Stimulated activated CD4-positive, alpha-beta T cell treated with anti-CD3 and anti-CD28 coated beads, TNF-alpha, amount 100 ng/mL, for 24 hours (primary cell): ENCODE measurements at places on chromosomes 4 and X.

GRCh38 chr4:139525414-139525813 is 30.6 kb downstream of the SETD7 start:
- DNase-seq: no peak

DNA sequence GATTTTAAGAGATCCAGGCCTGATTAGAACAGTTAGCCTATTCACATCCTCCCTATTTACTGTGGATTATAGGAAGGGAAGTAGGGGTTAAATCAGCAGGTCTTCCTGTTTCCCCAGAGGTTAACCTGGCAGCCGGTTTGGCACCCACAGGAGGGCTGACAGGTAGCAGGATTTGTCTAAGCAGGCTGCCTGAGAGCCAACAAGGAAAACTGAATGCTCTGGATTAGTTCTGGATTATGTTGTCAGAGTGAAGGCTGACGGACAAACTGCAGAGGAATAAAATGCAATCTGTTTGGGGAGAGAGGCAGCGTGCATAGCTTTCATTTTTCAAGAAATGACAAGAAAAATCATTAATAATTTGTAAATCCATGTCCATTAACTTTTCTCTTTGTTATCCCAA is 397.1 kb upstream of the FAM241A start:
- DNase-seq: no peak

DNA sequence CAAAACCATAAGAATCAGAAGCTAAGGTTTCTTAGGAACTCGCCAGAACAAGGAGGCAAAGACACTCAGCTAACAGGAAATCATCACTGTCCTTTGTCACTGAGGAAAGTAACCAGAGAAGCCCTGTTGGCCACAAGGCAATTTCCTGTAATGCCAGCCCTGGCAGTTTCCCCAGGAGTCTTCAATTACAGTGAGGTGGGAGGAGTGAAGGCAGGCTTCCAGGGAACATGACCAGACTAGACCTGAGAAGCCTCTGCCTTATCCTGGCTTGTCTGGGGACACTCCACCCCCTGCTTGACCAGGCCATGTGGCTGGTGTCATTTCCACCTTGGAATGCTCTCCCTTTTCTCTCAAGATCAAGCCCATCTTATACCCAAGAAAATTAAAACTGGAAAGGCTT is 125.3 kb downstream of the COL4A6 start:
- no peak for DNase-seq

DNA sequence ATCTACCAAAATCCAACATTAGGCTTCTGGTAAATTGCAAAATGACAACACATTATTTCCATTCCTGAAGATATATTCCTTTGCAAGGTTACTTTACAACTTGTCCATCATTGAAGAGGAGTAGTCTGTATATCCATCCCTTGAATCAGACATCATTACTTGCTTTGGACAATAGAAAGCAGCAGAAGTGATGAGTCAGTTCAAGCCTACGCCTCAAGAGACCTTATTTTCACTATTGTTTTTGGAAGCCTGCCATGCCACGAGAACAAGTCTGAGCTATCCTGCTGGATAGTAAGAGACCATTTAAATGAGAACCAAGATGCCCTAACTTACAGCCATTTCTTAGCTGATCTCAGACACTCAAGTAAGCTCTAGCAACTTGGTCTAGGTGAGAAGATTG is 246.0 kb upstream of the HHIP start:
- DNase-seq: no peak

DNA sequence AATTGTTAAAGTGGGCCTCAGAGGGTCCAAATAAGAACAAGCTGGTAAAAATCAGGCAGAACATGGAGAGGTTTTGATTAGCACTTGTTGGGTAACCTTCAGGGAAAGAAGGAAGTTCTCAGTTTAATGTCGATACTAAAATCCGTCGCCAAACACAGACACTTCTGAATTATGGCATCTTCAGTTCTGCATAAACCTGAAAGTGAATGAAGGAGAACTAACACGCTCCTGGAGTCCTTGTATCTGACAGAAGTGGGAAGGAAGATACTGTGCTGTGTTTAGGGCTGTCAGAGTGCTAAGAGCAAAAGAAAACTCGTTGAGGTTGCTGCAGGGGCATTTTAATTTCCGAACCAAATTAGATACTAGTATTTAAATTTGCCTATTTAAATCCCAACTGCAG is 106.2 kb downstream of the TMA16 start:
- no peak for DNase-seq

DNA sequence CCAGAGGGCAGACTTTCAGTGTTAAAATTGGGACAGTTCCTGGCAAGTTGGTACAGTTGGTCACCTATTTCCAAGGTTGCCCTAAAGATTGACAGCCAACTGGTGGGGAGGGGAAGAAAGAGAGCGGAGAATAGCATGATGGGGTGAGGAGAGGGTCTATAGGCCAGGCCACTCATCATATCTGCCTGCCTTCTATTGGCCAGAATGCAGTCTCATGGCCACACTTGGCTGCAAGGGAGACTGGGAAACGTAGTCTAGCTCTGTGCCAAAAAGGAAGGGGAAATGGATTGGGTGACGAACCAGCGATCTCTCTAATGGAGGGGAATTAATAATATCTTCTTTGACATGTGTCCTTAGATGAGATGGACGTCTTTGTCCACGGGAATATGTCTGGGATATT is 197.4 kb upstream of the ATP6AP2 start:
- DNase-seq: no peak

- DNase-seq: no peak
Observed at GRCh38 chr4:113222471-113222870, 173.0 kb downstream of the ANK2 start.

DNA sequence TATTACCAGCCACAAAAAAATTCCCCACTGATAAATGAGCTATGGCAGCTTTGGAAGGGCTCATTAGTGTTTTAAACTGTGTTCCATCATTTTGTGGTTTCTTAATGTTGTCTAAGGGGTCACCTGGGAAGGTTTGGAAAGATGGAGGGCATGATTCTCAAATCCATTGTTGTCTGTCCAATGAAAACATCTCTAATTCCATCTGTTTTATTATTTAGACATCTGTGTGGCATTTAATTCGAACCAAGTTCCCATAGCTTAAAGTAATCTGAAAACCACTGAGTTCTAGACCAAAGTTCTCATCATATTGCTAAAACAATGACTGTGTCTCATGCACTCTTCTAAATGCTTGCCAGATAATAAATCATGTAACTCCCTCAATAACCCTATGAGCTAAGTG is 103.8 kb upstream of the PPP3CA start:
- no peak for DNase-seq

DNA sequence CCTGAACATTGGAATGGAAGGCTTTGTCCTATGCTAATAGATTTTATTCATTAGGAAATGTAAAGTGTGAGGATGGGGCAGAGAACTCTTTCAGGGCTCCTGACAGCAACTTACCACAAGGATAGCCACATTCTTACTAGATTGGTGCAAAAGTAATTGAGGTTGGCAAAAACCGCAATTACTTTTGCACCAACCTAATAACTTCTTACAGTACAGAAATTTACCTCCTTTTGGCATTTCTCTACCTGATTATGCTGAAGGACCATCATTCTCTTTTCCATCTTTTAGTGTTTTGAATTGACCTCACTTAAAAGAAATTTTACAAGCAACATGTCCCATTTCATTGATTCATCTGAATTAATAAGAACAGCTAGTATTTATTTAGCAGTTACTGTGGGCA is 109.2 kb upstream of the AP1S2 start:
- DNase-seq: no peak

DNA sequence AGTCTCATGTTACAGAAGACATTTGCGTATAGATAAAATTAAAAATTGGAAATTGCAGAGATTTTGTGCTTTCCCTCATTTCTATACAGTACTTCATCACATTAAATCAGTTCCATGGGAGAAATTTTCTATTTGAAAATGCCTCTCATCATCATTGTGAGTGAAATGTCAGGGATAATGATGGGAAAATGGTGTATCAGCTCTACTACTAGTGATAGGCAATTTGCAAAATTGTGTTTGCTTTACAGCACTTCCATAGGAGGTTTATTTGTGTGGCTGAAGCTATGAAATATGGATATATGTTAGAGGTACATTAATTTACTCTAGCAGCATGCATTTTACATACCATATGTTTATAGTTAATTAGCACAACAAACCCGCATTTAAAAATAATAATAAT is 21.0 kb upstream of the ANAPC4 start:
- no peak for DNase-seq

- DNase-seq: no peak
Observed at GRCh38 chr4:24611575-24611974, 27.2 kb upstream of the DHX15 start.

DNA sequence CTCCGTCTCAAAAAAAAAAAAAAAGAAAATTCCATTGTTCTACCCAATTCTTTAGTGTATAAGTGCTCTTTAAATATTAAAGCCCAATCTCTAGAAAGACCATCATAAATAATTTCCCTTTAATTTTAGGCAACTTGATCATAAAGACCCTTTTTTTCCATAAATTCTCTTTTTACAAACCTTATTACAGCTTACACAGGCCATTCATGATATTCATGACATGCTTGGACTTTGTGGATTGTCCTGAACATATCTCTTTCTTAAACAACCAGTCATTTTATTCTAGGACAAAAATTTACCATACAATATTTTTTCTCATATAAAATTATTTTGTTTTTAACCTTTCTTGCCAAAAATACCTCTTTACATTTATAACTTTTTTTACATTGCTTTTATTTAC is 30.5 kb downstream of the TLR8 start:
- no peak for DNase-seq

DNA sequence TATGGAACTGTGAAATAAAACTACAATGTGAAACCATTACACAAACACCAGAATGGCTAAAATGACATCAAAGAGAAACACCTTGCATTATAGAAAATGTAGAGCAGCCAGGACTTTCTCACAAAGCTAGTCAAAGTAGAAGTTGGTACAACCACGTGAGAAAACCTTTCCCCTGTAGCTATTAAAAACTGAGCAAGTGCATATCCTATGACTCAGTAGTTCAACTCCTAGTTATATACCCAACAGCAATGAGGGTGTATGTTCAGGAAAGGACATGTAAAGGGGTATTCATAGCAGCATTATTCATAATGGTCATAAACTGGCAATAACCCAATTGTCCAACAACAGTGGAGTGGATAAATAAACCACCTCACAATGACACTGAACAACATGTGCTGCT is 177.5 kb upstream of the NUDT10 start:
- no peak for DNase-seq

DNA sequence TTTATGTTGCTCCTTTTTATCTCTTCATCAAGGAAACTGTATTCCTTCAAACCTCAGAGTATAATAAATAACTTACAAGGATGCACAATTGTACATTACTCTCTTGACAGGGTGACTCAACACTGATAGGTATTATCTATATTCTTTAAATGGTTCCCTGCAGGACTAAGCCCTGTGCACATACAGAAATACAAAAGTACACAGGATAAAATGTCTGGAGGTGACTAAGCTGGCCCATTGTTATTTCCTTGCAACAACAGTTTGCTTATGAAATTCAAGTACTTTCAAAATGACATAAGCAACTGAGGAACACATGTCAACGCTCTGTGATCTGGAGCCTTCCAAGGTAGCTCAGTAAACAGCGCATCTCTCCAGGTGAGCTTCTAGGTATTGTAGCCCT is 83.8 kb upstream of the RPL34 start:
- DNase-seq: no peak

GRCh38 chr4:26787461-26788340 is 72.9 kb upstream of the STIM2 start:
- peak; percentile 39 for DNase-seq

DNA sequence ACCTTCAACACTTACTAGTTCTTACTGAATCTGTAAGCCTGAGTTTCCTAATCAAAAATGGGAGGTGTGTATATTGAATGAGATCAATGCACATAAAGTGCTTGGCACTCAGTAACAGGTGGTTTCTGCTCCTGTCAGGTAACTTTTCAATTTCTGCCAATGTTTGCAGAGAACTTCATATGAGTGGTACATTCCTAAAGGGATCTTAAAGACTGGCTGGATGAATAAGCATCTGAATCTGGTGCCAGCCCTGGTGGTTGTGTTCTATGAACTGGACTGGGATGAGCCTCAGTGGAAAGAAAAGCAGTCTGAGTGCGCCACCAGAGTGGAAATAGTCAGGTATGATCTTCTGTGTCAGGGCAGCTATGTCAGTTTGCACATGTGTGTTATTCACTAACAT is 7.0 kb downstream of the TRAPPC11 start:
- DNase-seq: no peak

GRCh38 chrX:57822818-57823217 is 87.4 kb downstream of the ZXDA start:
- no peak for DNase-seq

DNA sequence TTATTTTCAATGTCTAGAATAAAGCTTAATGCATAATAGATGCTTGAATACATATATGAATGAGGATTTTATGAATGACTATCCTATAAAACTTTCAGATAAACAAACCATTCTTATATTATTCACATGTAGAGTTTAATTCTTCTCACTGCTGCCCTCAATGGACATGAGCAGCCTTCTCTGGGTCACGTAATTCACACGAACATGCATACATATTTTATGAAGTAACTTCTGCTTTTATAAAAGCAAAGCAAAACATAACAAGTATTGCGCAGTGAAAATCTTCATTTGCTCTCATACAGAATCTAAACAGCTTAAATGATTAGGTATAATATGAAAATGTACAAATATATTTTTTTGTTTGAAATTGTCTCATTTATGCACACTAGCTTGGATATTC is 116.7 kb downstream of the TMA16 start:
- no peak for DNase-seq

GRCh38 chr4:139633195-139633594 is 32.4 kb upstream of the MGST2 start:
- no peak for DNase-seq

- DNase-seq: no peak
Observed at GRCh38 chr4:145545538-145546174, 64.0 kb downstream of the SMAD1 start.

DNA sequence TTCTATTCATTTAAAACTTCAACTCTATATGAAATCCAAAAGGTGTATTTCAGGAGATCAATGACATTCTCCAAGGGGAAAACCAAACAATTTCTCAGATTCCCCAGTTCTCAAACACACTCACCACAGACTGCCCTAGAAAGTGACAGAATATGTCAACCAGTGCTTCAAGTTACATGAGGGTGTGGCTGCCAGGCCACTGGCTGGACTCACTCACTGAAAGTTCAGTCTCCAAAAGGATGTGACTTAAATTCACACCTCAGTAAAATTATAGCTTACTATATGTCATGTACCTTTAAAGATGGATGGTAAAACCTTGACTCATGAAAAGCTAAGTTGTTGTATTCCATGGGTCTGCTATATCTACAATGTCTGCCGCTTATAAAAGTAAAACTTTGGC is 7.3 kb downstream of the INPP4B start:
- DNase-seq: no peak

- no peak for DNase-seq
Observed at GRCh38 chr4:113584407-113585150, 177.0 kb downstream of the CAMK2D start.
